GDM1 (cell line): ENCODE measurements at places on chromosomes 6 and 20.

DNA sequence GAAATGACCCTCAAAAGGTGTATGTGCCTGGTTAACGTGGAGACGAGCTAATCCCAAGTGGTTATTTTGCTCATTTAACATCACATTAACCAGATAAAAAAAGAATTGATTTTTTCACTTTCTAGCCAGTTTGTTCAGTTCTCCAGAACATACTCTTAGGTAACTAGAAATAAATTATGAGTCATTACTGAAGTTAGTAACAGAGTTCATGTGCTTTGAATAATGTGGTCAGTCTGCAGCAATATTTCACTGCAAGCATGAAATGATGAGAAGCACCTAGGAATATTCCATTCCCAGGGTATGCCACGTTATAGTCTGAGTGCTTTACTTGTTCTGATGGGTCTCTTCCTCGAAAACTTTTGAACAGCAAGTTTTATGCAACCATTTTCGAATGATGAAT lies 138.3 kb upstream of the INSM1 start:
- no peak for DNase-seq

- no peak for DNase-seq
Measured at GRCh38 chr6:25794784-25795183, 37.1 kb downstream of the SLC17A1 start.

- no peak for DNase-seq
Measured at GRCh38 chr6:21615504-21615903, 22.0 kb downstream of the SOX4 start.

DNA sequence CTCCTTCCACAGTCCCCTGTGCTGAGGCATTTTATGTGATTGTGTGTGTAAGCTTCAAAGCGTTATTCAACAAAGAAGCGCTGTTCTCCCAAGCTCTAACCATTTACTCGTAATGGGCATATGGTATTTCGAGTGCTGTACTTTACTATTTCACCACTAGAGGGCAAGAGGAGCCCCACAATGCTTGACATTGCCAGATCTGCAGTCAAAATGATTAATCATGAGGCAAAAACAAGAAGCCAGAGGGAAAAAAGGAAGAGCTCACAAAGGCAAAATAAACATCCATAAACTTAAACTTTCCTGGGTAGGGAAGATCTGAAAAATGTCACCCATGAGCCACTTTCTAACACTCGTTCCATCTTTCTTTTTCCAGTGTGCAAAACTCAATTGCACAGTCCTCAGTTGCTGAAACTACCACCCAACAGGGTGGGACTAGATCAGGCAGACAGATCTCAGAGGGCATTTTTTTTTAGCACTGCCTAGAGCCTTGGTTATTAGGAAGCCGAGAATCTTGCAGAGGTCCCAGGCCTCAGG lies 215.0 kb upstream of the PLCB4 start:
- peak; percentile 24 for DNase-seq

- DNase-seq = no peak
Measured at GRCh38 chr6:143251288-143251687, 190.6 kb downstream of the AIG1 start.

DNA sequence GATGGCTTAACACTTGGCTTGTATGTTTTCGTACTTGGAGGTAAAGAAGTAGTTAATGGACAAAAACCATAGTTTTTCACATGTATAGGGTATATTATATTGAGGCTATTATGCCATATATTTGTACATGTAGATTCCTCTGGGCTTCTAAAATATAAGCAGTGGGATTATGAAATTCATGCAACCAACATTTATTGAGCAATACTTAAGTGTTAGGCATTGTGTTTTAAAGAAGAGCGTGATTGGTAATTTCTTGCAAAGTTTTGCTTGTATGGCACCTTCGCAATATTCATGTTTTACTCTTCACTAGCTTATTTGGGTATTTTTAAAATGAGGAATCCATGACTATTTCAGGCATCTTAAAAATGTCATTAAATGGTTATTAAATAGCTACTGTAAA lies 2.5 kb downstream of the TULP4 start:
- no peak for DNase-seq

GRCh38 chr20:38302786-38303185 lies 1.2 kb upstream of the BPI start:
- DNase-seq = no peak

GRCh38 chr6:148136586-148136985 lies 206.1 kb upstream of the SASH1 start:
- DNase-seq = no peak

DNA sequence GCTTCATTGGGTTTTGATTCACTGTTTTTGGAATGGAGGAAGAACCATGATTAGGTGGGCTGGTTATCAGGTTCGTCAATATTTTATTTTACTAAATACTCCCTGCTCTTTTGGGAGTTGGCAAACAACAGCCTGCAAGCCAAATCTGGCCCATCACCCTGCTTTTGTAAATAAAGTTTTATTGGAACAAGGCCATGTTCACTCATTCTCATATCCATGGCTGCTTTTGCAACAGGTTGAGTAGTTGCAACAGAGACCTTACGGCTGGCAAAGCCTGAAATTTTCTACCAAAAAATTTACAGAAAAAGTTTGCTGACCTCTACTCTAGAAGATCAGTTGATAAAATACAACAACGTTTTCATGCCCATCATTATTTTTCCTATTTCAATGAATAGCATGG lies 45.1 kb downstream of the SYTL3 start:
- DNase-seq = no peak

DNA sequence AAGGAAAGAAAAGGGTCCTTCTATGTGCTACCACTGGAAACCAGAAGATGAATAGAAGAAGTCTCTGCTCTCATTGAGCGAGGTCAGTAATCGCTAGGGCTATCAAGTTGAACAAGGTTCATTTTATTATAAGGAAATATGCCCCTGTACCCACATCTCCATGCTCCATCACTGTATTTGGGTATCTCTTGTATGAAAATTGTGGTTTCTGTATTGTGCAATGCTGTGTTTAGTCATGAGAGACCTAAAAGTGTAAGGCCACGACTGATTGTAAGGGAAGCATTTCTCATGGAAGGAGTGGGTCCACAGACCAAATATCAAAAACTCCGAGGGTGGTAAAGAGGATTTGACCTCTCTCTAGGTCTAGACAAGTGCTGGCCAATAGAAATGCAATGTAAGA lies 3.6 kb upstream of the HS3ST5 start:
- DNase-seq = no peak

- DNase-seq = no peak
Measured at GRCh38 chr6:138824482-138825144, 28.7 kb downstream of the ECT2L start.

GRCh38 chr20:41371371-41371770 lies 4.8 kb upstream of the EMILIN3 start:
- no peak for DNase-seq

GRCh38 chr6:144479991-144480390 lies 194.9 kb downstream of the UTRN start:
- no peak for DNase-seq
